ENCODE measurements at places on chromosomes 7 and 10.

GRCh38 chr7:91082852-91083495 lies 181.3 kb upstream of the FZD1 start:
- peak; percentile 7 for DNase-seq

DNA sequence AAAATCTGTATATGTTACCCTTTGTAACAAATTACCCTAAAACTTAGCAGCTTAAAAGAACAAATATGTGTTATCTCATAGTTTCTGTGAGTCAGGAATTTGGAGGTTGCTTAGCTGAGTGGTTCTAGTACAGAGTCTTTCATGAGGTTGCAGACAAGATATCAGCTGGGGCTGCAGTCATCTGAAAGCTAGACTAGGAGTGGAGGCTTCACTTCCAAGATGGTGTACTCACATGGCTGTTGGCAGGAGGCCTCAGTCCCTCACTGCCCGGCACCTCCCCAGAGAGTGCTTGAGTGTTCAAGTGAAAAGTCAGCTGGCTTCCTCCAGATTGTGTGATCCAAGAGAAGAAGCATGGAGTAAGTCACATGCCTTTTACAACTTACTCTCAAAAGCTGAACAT lies 16.9 kb upstream of the GGCT start:
- DNase-seq = no peak

DNA sequence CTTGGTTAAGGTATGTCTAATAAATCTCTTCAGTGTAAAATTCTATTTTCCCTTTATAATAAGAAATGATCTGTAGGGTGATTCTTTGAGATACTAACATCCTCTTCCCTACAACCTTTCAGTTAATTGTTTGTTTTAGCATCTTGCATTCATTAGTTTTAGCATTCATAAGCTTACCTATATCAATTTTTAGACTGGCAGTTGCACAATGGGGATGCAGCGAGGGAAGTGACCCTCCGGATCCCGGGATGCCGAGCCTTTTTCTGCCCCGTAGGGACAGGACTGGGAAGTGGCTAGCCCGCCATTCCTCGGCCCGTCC lies 508 bp upstream of the KIF20B start:
- no peak for DNase-seq

- DNase-seq = no peak
These were observed 25.7 kb downstream of the SFMBT2 start for GRCh38 chr10:7385114-7385513.

GRCh38 chr7:66617295-66617694 lies 11.4 kb upstream of the KCTD7 start:
- DNase-seq = no peak

Measured in HuH-7 (cell line).